ENCODE measurements at places on chromosomes 11 and 22.
A peak's percentile ranks its signal among the peaks of the same experiment; 100 is the strongest.

- DNase-seq, result no peak
Measured at GRCh38 chr11:61812736-61813411, 3.9 kb downstream of the FADS1 start.

GRCh38 chr11:77347948-77348347 lies 46.5 kb upstream of the GDPD4 start:
- DNase-seq, result no peak

DNA sequence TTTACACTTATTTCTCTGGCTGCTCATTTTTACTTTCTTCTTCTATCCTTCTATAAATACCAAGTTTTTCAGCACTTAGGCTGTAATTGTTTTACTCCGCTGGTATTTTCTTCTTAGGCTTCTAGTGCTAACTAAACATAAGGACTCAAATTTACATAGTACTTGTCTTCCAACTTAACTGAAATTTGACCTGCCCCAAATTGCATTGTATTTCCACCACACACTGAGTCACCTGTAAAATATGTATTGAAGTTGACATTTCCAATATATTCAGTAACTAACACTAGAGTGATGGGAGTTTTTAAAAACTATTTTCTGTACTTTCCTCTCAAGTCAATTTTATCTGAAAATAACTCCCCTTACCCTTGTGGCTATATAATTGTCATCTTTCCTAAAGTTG lies 1794.1 kb upstream of the RAG2 start:
- DNase-seq, result no peak

GRCh38 chr11:16604794-16605388 lies 133.6 kb upstream of the C11orf58 start:
- peak; percentile 38 for DNase-seq

DNA sequence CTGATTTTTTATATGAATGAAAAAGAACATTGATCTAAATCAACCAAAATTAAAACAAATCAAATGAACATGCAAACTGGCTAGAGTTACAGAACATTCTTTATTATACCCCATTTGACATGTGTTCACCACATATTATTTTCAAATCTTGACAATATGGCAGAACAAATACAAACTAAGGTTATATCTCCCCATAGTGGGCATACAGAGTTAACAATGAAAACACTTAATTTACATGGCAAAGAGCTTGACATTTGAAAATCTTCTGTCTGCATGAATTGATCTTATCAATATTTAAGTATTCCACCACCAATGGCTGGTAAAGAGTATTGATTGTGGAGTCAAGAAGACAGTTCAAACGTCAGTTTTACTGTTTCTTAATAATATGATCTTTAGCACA lies 197.9 kb upstream of the ANO3 start:
- no peak for DNase-seq

- DNase-seq, result no peak
Measured at GRCh38 chr22:37739611-37740049, 42.8 kb downstream of the TRIOBP start.

DNA sequence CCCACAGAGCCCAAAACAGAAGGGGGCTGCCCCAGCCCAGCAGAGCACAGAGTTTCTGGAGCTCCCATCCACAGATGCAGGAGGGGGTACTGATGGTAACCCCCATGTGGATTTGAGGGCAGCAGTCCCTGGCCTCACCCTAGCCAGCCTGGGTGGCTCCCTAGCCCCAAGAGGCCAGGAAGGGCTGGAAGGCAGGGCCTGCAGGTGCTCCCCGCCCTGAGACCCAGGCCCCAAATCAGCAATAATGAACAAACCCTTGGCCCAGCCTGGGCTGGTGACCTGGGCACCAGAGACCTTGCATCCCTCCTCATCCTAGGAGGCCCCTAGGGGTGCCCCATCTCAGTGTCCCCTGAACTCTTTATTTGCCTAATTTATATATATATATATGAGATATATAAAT lies 61.6 kb downstream of the MORC2 start:
- no peak for DNase-seq

- peak; percentile 62 for DNase-seq
Measured at GRCh38 chr11:24623121-24623520, 126.3 kb downstream of the LUZP2 start.

DNA sequence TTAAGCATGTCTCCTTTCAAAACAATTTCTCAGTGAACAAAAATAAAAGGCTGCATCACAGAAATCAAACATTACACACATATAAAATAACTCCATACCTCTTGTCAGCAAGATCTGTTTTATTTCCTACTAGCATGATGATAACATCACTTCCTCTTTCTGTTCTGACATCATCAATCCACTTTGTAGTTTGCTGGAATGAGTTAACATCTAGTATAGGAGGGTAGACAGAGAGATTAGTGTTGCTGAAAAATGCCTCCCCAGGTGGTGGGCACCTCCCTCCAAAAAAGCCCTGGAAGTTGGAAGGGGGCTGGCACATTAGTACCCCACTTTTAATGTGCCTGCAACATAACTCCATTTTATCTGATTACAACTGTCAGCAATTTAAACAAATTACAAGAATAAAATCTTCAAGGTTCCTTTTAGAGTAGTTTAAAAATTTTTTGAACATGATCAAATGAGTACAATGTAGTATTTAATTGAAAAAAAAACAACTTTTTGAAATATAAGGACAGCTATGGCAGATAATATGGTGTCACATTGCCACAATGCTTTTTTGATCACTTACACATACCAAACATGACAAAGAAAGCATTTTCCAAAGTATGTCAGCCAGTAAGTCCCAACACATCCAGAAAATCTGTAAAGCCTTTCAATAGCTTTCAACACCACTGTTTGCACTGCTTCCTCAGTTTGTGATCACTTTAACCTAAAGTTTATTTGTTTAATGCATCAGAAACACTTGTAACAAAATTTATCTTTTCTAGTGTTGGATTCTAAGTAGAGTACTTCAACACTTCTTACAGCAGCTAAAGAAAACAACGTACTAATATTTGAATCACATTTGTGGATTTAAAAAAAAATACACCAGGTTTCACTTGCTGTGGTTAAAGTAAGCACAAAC lies 44.5 kb downstream of the RAB6A start:
- DNase-seq, result peak; percentile 8

DNA sequence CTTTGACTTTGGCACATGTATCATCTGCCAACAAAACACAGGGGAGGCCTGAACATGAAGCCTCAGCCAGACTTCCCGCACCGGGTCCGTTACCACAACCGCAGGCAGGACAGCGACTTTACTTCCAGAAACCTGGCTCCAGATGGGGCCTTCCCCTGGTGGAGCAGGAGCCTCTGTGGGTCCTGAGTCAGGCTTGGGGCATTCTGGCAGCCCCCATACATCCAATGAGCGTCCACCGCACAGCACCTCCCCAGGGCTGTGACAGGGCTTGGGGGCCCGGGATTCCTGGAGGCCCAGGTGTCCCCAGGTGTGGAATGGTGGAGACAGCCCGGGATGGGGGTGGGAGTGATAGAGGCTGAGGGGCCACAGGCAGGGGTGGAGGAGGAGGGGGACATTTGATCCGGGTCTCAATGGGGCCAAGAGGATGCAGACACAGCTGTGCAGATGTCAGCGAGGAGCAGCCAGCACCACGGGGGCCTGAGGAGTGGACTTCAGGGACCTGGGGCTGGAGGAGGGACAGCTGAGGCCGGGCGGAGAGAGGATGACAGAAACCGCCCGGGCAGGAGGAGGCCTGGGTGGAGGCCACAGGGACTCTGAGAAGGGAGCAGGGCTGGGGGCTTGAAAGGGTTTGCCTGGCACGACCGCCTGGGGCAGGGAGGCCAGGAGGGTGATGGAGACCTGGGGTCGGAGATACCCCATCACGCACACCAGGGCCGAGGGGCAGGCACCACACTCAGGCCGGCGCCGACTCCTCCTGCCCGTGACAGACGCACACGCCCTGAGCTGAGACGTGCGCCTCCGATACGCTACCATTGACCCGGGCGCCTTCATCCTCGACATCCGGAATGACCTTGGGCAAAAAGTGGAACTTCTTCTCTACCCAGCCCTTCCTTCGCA lies 8.6 kb downstream of the TTLL8 start:
- DNase-seq, result no peak

DNA sequence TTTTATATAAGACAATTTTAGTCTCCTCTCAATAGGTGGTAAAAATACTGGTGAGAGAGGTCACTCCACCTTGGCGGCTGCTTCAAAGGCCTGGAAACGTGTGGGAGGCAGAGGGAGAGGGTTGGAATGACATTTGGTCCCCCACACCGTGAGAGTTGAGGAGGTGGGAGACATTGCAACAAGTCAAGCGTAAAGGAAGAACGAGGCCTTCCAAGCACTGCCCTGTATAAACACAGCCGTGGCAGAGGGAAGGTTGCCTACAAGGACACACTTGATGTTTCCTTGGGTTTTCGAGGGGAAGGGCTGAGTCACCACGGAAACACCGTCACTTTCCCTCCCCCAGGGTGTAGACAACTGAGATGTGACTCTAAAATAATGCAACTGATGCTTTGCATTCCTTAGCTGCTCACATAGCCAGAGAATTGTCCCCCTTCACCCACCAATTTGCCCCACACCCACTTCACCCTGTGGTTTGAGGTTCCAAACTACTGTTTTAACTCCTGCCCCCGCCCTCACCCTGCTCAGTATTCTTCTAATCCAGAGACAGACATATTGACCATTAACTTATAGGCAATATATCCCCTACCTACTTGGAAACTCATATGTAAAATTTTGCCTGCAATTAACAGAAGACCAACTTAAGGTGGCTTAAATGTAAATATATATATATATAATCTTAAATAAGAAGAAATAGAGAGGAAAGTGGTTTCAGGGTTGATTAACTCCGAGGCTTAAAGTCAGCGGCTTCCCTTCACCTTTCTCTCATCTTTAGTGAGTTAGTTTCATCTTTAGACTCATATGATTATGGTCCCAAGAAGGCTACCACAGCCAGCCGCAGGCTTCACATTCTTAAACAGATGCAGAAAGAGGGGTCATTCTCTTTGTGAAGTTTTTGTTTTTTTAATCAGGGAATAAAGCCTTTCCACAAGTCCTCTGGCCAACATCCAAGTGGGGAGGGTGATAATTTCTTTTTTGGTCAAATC lies 54.1 kb upstream of the BDNF start:
- DNase-seq, result peak; percentile 86

DNA sequence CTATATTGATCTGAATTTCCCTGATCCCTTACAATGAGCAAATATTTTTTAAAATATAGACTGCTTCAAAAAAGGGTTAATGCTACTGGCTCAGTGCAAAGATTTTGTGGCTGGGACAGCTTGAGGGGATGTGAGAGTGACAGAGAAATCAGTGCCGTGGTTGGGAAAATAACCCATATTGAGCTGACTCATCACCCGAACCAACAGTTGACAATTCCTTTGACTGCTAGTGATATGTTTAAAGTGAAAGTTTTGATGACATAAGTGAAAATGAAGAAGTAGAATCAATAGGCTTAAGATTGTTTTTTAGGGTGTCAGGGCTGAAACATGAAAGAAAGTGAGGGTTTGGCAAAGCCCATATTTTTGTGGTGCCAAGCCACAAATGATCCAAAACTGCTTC lies 257.1 kb upstream of the TENM4 start:
- DNase-seq, result no peak

DNA sequence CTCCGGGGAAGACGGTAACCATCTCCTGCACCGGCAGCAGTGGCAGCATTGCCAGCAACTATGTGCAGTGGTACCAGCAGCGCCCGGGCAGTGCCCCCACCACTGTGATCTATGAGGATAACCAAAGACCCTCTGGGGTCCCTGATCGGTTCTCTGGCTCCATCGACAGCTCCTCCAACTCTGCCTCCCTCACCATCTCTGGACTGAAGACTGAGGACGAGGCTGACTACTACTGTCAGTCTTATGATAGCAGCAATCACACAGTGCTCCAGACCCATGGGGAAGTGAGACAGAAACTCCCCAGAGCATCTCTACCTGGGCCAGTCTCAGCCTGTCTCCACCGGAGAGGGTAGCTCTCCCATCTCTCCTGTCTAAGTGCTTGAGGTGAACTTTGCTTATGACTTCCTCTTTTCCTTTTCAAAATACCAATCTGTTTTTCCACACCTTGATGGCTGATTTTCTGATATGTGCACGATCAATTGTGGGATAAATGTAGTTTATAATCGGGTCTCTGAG lies 48.5 kb upstream of the VPREB1 start:
- DNase-seq, result no peak

DNA sequence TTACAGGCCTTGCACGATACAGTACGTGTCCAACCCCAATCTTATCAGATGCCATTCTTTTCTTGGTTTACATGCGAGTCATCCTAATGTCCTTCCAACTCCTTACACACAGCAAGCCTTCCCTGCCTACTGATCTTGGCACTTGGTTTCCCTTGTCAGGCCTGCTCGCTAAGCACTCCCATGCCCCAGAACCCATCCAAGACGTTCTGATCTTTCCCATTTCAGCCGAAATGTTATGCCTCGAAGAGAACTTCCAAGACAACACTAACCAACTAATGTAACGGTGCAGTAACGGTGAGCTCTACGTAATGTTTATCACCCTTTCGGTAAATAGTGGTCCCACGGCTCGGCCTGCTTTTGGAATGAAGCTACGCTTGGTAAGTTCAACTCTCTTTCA lies 521 bp downstream of the PES1 start:
- peak; percentile 8 for DNase-seq

GRCh38 chr11:114847306-114847975 lies 169.1 kb downstream of the NXPE2 start:
- DNase-seq, result no peak

- DNase-seq, result no peak
Measured at GRCh38 chr11:4546878-4547277, 1.9 kb downstream of the OR52M1 start.

DNA sequence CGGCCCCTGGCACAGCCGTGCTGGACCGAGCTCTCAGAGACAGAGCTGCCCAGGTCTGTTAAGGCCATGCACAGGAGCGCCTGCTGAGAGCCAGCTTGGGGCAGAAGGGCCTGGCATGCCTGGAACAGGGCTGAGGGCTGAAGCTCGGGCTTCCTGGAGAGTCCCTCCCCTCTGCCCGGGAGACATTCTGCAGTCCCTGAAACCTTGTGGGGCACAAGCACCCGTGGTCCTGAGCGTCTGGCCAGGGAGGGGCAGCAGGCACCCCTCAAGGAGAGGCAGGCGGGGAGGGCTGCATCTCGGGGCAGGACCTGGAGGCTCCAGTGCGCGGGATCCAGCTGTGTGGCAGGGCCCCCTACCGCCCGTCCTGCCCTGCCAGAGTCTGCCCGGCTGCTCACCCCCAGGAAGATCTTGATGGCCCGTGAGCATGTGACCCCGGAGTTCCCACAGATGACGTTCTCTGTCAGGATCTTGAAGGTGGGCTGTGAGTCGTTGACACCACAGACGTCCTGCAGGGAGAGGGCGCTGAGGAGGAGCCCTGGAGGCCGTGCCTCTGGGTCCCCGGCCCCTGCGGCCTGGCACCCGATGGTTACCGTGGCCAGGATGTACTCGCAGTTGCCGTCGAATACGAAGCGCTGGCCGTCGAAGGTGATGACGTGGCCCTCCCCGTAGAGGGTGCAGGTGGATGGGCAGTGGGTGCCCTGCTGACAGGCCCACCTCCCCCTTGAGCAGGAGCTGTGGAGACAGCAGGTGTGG lies 10.9 kb downstream of the MUC6 start:
- no peak for DNase-seq

Data from fibroblast of skin of right quadriceps (primary cell).